ENCODE measurements at places on chromosomes 3 and 15. TPM values are rescaled to one million over a fixed set of nuclear protein-coding genes. Genes with fewer than 3 reads are reported as not detected.

SOX14 gene
- not detected for total RNA-seq

CCDC71 gene
- total RNA-seq: 31.1 TPM

ANKRD63 gene
- not detected for total RNA-seq

ITPKA gene
- total RNA-seq: 5.5 TPM

ASB14 gene
- not detected for total RNA-seq

ALCAM gene
- total RNA-seq: 133 TPM

DZIP1L gene
- total RNA-seq: 34.2 TPM

IDH2 gene
- total RNA-seq: 48.8 TPM

SLC6A6 gene
- total RNA-seq: 11.4 TPM

ALDH1A3 gene
- total RNA-seq: 71.5 TPM

SHF gene
- total RNA-seq: 2.5 TPM

IFT57 gene
- 94.8 TPM for total RNA-seq
